ENCODE measurements at places on chromosomes 11 and 22. TPM values are rescaled to one million over a fixed set of nuclear protein-coding genes. Genes with fewer than 3 reads are reported as not detected.
A peak's percentile ranks its signal among the peaks of the same experiment; 100 is the strongest.

The SAMM50 gene
- total RNA-seq = 23.3 TPM

GRCh38 chr11:75225794-75226193 is 14.8 kb upstream of the TPBGL start:
- DNase-seq = no peak

DNA sequence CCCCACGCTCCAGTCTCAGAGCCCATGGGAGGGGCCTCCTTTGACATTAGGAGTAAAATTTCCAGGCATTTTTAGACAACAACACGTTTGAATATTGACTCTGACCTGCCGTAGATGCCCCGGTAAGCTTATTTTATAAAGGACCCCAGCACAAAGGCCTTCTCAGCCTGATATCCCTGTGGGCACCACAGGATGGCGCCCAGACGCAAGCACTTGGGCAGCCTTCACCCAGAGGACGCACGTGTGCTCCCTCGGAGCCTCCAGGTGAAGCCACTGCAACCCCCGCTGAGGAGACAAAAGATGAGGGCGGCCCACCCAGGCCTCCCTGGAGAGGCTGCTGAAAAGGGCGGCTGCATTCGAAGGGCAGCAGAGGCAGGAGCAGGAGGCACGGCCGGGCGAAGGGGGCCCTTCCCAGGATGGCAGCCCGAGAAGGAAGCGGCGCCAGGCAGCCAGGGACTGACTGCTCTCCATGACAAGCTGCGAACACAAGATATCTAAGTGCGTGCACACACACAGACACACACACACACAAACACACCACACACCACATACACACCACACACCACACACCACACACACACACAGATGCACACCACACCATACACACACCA is 15.2 kb upstream of the TH start:
- no peak for DNase-seq

DNA sequence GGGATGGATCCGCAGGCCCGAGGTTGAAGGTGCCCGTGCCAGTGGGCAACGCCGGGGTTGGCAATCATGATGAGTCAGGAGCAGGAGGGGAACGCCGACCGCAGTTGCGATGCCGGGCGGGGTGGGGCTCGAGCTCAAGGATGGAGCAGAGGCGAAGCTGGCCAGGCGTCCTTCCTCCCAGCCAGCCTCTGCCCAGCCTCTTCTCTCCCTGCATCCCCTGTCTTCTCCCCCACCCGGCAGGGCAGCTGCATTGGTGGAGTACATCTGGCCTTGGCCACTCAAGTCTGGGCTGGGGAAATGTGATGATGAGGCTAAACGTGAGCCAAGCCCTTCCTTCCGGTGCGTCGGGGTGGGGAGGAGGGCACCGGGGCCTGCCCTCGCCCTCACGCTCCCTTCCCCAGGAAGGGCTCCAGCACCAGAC is 3.9 kb downstream of the IFITM10 start:
- peak; percentile 73 for DNase-seq

DNA sequence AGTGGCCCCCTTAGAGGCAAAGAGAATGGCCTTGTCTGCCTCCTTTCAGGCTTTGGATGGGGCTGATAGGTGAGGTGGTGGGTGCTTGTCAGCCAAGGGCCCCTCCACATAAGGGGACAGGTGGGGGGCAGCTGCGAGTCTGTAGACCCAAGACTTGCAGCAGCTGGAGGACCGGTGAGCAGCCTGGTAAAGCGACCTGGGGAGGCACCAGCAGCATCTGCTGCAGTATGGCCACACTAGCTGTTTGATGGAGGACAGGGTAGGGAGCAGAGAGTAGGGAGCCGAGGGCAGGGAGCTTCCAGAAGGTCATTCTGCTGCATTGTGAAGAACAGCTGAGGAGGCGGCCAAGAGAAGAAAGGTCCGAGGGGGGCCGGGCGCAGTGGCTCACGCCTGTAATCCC is 16.8 kb upstream of the MRTFA start:
- no peak for DNase-seq

GRCh38 chr22:44776605-44777363 is 24.4 kb downstream of the ARHGAP8 start:
- DNase-seq = no peak

Data from sigmoid colon (tissue), 7 donors.